ENCODE measurements at places on chromosomes 2 and 18.
A peak's percentile ranks its signal among the peaks of the same experiment; 100 is the strongest.

DNA sequence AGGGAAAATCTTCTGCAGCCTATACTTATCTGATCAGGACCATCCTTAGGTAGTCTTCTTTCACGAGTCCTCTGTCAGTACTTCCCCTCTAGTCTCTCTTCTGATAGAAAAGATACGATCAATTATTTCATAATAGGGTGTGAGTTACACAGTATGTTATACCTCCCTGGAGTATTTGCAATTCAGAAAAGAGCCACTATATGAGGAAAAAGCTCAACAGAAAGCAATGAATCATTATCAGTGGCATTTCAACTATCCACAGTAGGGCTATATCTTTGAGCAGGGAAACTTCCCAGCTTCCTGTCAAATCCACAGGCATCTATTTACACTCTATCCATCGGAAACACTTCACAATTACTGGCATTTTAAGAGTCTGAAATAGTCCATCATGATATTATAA is 105.3 kb upstream of the ACVR2A start:
- no peak for DNase-seq

- no peak for DNase-seq
These were observed 70.4 kb downstream of the LRRFIP1 start for GRCh38 chr2:237697586-237698357.

DNA sequence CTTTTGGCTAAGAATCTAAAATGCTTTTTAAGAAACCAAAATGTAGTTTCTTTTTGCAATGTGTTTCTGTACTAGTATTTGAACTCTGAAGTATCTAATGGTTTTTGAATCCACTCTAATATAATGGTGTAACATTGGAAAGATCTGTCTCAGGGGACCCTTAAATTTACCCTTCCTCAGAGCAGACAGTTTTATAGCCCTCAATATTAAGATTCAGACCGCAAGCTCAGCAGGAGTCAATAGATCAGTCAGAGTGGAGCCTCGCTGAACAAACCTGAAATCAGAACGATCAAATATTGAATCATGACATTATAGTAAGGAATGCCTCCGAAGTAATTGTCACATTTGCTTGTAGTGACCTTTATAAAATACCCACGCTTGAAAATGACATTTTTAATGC is 18.3 kb downstream of the SGPP2 start:
- no peak for DNase-seq

GRCh38 chr18:6747646-6748045 is 18.1 kb downstream of the ARHGAP28 start:
- peak; percentile 16 for DNase-seq

GRCh38 chr18:59575995-59576394 is 121.2 kb downstream of the CCBE1 start:
- no peak for DNase-seq

DNA sequence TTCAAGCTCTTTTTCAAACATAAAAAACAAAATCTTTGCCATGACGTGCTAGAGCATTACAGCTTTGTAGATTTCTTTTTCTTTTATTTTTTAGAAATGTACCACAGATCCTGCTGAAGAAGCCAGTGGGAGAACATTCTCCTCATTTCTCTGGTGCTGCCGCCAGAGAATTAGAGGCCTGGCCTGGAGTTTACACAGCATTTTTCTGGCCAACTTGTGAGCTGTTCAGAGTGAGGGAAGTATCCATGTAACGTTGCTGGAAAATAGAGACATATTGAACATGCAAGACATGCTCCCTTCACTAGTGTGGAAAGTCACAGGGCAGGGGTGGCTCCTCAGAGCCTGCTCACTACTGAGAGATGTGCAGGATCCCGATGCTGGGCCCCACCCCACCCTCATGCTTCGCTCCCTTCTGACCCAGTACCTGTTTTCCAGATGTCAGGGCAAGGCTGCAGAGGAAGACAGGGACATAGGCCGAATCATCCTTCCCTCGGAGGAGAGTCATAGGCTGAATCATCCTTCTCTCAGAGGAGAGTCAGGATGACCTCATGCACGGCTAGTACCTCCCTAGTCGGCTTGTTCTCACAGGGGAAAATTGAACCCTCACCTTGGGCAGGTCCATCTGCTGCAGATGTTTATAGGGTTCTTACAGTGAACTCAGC is 298.5 kb downstream of the INSIG2 start:
- no peak for DNase-seq

GRCh38 chr18:28063926-28064325 is 113.0 kb downstream of the CDH2 start:
- DNase-seq: no peak

DNA sequence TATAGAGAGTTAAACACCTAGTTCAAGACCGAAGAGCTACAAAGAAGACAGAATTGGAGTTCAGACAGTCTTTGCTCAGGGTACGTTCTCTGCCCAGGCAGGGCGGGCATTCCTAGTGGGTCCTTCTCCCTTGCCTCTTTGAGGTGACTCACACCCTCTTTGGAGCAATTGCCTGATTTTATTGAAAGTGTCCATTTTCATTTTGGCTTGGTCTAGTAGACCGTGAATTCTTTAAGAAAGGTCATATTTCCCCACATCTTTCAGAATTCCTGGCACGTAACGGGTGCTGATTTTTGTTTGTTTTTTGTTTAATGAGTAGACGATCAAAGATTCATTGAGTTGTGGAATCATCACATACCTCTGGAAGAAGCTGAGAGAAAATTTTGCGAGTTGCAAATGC is 871.5 kb downstream of the RNF144A start:
- DNase-seq: no peak

- DNase-seq: peak; percentile 5
These were observed 33.0 kb upstream of the PTH2R start for GRCh38 chr2:208373460-208374089.

DNA sequence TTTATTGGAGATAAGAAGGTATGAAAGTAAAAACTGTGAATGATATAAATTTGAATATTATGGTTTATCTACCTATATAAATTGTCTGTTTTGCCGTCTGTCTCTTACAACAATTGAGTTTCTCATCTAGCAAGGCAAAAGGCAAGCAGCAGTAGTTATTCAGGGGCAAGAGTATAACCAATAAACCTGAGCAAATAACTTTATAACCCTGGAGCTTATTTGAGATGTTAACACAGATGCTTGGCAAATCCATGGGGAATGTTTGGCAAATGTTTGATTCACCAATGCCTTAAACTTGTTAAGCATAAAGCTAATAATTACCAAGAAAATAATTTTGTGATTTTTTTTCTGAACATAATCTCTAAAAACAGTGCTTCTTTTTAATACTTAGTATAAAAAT is 9.9 kb upstream of the EPHA4 start:
- DNase-seq: no peak

- DNase-seq: no peak
These were observed 2.9 kb downstream of the GPR45 start for GRCh38 chr2:105244451-105244850.

- no peak for DNase-seq
These were observed 18.1 kb downstream of the PPM1B start for GRCh38 chr2:44186810-44187209.

DNA sequence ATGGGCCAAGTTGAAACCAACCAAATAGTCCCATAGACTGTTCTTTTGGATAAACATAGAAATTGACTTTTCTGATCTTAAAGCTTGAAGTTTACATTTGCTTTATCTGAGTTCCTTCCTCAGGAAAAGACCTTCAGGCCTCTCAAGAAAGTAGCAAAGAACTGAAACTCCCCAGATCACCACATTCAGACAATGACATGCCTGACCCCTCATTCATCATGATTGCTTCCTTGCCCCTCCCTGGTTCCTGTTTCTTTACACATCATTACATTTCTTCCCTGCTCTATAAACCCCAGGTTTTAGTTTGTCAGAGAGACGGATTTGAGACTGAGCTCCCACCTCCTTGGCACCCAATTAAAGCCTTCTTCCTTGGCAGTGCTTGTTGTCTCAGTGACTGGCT is 83.6 kb upstream of the ST3GAL5 start:
- no peak for DNase-seq

- DNase-seq: no peak
These were observed 2.3 kb upstream of the MAB21L4 start for GRCh38 chr2:240898108-240898730.

GRCh38 chr2:43270461-43270860 is 44.1 kb upstream of the ZFP36L2 start:
- DNase-seq: no peak

DNA sequence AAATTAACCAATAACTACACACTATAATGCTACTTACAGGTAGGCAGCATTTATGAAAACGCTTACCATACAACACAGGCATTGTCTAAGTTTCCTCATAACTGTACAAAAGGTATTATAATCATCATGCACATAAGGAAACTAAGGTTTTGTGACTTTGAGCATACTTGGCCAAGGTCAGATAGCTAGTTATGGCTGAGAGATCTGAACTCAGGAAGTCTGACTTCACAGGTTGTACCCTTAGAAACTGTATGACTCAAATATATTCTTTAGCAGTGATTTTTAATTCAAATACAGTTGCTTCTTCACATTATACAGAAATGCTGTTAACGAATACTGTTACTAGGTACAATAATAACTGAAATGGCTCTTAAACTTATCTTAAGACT is 89.3 kb downstream of the TRIP12 start:
- no peak for DNase-seq

DNA sequence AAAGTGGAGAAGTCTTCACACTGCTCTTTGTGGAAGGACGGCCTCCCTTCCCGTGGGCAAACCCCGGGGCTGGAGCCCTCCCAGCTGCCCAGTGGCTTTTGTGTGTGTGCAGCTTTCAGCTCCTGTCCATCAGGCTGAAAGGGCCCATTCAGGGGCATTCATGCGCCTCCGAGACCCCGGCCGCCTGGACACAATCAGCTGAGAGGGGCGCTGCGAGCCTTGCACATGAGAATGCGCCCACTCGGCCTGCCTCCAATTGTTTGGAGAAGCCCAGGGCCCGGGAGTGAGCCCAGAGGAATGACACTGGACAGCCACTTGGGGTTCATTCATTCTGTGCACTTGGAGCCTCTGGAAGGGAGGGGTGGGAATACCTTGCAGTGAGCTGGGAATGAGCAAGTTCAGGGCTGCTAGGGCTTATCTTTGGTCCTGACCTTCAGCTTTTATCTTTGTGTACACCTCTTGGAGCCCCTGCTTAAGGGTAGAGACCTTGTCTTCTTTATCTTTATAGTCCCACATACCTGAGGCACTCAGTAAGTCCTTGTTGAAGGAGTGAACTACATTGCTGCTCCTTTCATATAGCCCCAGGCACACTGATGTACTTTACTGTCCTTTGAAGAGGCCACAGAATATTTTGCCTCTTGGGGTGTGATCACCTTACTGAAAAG is 56.5 kb downstream of the TCF7L1 start:
- no peak for DNase-seq

GRCh38 chr2:216216951-216217903 is 108.1 kb downstream of the XRCC5 start:
- DNase-seq: no peak

GRCh38 chr18:63067939-63068338 is 251.6 kb downstream of the BCL2 start:
- no peak for DNase-seq

- no peak for DNase-seq
These were observed 20.4 kb downstream of the TPRKB start for GRCh38 chr2:73716543-73717250.

GRCh38 chr18:57931038-57931437 is 113.0 kb upstream of the NEDD4L start:
- no peak for DNase-seq

GRCh38 chr2:27441958-27442919 is at the start of gene KRTCAP3:
TSS of gene KRTCAP3 (plus strand) at chr2:27442381. CDS start at chr2:27442413, 32 bp downstream.
- DNase-seq: no peak

- DNase-seq: no peak
These were observed 861.6 kb downstream of the CBLN2 start for GRCh38 chr18:71682591-71682990.

DNA sequence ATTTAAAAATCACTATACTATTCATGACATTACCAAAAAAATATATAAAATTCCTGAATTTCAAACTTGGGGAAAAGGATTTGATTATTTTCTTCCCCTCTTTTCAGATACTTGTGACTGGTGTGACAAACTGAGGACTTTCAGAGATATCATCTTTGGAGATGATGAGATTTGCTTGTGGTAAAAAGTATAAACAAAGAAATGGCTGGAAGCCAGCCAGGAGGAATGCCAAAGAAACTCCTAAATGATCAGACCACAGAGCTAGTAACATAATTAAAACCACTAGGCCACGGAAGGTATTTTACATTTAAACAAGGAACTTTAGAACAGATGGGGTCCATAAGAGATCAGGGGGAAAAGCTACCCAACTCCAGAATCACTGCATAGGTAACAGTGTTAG is 58.7 kb downstream of the PIGN start:
- DNase-seq: no peak

DNA sequence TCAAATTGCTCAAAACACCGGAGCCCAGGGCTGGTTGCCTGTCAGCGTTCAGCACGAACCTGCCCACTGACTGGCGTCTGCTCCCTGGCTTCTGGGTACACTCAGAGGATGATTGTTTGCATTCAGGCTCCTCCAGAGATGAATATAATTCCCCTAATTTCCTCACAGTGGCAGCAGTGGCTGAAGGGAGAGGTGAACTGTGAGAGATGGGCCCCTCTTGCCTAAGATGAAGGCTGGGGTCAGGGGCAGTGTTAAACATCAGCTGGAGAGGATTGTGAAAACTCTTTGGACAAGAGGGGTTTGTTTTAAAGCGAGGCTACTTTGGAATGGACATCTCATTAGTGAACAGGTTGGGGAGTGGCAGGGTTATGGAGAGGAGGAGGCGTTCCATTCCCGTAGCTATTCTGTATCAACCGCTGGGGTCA is 31.0 kb downstream of the TCF7L1 start:
- no peak for DNase-seq

GRCh38 chr2:214322662-214323061 is 88.2 kb upstream of the VWC2L start:
- peak; percentile 11 for DNase-seq

- no peak for DNase-seq
These were observed 626.7 kb upstream of the SALL3 start for GRCh38 chr18:78352910-78353309.

GRCh38 chr2:199309411-199309810 is 148.3 kb downstream of the SATB2 start:
- DNase-seq: no peak

DNA sequence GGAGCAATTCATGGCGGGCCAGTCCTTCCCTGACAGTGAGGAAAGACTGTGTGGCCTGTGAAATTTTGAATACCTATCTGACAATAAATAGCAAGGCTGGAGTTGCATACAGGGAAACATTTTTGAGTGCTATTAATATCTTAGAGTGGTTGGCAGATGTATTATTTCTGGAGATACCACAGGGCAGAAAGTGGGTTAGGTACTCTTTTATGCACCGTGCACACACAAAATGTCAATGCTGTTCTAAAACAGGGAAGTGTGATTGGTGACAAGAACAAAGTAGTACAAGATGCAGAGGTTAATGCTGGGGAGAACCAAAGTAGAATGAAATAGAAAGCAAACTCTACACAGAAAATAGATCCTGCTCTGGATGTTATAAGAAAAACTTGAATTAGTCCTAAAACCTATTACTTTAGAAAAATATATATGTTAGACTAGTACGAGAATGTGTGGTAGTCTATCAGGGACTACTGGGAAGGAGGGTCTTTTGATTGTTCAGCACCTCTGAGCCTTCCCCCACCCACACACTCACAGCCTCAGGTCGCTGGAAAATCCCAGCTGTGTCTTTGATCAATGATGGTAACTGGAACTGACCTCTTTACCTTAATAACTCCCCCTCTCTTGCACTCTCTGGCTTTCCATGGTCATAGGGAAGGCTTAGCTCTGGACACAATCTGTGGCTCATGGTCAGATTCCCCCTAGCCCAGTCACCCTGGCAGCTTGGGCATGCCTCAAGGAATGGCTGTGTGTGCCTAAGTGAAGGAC is 58.2 kb downstream of the SERPINB8 start:
- DNase-seq: no peak

GRCh38 chr2:105617631-105618350 is 126.9 kb upstream of the NCK2 start:
- no peak for DNase-seq

- DNase-seq: no peak
These were observed 16.6 kb downstream of the SMC6 start for GRCh38 chr2:17736989-17737388.
